HTR-8/SVneo (cell line): ENCODE measurements at places on chromosomes 1 and 21.

DNA sequence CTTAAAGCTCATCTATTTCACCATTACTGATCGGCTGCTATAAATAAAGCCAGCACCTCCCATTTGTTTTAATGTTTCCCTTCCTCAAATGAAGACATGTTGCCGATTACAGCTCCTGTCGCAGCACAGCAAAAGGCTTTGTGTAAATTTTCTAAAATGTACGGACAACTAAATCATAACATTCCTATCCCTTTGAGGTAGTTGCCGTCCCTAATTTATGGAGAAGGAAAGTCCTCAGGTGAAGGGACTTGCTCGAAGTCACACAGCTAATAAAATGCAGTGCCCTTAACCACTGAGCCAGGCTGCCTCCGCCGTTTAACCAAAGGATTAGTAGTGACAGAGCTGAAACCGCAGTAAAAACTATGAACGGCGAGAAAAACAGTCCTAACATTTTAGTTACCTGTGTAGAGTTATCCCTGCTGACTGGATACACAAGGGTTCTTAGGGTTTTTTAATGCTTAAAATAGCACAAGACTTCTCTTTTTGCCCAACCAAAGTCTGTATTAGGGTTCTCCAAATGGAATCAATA, 871 bp downstream of the PINK1 start:
- DNase-seq = no peak

GRCh38 chr1:49541096-49541752, 482.5 kb downstream of the AGBL4 start:
- DNase-seq = no peak

DNA sequence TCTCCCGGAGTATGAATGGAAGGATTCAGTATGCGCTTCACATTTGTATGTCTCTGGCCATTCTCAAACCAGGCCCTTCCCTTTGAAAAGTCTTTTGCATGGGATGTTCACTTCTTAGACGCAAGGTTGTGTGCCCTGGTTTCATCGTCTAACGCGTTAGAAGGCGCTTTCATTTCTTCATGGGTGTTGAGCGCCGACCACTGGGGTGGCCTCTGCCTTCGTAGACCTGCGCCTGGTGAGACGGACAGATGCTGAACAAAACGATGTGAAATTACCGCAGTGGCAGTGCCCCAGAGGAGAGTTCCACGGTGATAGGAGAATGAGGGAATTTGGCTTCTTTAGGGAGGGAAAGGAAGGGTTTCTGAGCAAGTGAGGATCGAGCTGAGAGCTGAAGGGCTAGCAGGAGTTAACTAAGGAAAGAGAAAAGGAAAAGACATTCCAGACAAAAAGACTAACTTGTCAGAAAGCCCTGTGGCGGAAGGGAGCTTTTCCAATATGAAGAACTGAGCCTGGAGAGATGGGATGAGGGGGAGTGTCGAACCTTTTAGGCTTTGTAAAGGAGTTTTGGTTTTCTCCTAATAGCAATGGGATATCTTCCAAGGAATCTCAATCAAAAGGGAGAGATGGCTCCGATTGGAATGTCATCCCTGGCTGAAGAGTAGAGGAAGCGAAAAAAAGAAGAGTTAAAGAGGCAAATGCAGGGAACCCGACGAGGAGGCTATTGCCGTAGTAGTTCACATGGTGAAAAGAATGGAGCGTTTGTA, 951 bp downstream of the GGPS1 start:
- DNase-seq = no peak

DNA sequence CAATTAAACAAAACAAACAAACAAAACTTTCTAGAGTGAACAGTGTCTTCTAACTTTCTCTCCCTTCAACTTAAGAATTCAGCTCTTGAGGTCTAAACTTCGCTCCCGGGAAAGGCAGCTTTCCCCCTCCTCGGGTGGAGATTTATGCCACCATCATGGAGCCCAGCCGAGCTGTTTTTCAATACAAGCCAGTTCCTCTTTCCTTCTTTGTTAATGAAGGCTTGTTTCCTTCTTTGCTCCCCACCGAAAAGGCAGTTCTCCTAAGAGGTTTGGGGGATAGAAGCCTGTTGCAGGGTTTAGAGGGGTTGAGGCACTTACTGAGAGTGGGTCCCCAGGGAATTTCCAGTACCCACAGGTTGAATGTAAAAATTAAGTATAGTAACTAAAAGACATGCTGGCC, 26.5 kb downstream of the OLIG1 start:
- DNase-seq = no peak

DNA sequence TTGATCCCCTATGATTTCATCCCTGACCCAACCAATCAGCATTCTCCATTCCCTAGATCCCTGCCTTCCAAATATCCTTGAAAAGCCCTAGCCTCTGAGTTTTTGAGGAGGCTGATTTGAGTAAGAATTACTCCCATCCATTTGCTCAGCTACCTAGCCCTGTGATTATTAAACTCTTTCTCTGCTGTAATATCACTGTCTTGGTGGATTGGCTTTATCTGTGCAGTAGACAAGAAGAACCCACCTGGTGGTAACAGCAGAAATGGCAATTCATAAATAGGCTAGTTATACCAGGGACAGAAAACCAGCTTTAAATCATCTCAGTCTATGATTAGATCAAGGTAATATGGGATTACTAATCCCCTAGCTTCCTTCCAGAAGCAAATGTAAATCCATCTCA, 13.0 kb downstream of the IL20 start:
- DNase-seq = no peak
